Right atrium auricular region (tissue), 2 donors: ENCODE measurements at places on chromosomes 4 and X. TPM values are rescaled to one million over a fixed set of nuclear protein-coding genes. Genes with fewer than 3 reads are reported as not detected.

GRCh38 chr4:20684852-20685763, 15.2 kb upstream of the PACRGL start:
- H3K4me1 ChIP-seq = no peaks in the 10 kb centered on the region
- DNase-seq = no peak
- no peak overlapping the region for H3K27ac ChIP-seq
- no peak overlapping the region for H3K4me3 ChIP-seq
- no peaks in the 10 kb centered on the region for H3K36me3 ChIP-seq
- H3K27me3 ChIP-seq = no peaks in the 10 kb centered on the region

GRCh38 chrX:10015723-10016518, 48.8 kb downstream of the CLDN34 start:
- H3K36me3 ChIP-seq = no peaks in the 10 kb centered on the region
- DNase-seq = peak; percentile 66

APOO gene
- total RNA-seq = 27.1 TPM

- H3K4me3 ChIP-seq = no peak overlapping the region
- H3K27ac ChIP-seq = no peak overlapping the region
- no peaks in the 10 kb centered on the region for H3K27me3 ChIP-seq
- H3K4me1 ChIP-seq = no peaks in the 10 kb centered on the region
- no peak for DNase-seq
- H3K36me3 ChIP-seq = no peaks in the 10 kb centered on the region
Observed at GRCh38 chr4:89368861-89369260, 61.3 kb upstream of the GPRIN3 start.

DNA sequence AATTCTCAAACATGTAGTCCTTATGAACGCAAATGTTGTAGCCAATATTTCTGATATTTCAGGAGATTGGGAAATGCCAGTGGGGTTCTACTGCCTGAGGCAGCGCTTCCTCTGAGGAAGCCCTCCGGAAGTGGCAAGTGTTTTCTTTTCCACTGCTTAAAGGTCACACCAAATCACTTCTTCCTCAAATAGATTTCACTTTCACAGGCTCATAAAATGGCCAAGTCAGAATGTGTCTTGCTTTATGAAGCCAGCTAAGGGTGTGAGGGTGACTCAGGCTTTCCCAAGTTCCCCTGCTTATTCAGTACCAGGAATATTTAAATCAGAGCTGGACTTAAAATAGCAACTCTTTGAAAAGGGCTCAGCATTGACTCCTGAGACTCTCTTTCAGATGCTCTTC, 514.2 kb upstream of the DIPK2B start:
- no peaks in the 10 kb centered on the region for H3K4me1 ChIP-seq
- DNase-seq = no peak
- H3K27me3 ChIP-seq = no peaks in the 10 kb centered on the region
- H3K4me3 ChIP-seq = no peak overlapping the region

TMEM271 gene
- not detected for total RNA-seq

MAGED4 gene
- total RNA-seq = 0.63 TPM

- no peaks in the 10 kb centered on the region for H3K4me1 ChIP-seq
- H3K27ac ChIP-seq = no peak overlapping the region
- no peak for DNase-seq
- H3K36me3 ChIP-seq = no peaks in the 10 kb centered on the region
- H3K27me3 ChIP-seq = no peaks in the 10 kb centered on the region
Observed at GRCh38 chr4:144399927-144400326, 246.0 kb upstream of the HHIP start.

GRCh38 chrX:79719568-79720231, 294.9 kb upstream of the TBX22 start:
- no peak for DNase-seq
- no peak overlapping the region for H3K27ac ChIP-seq
- H3K4me1 ChIP-seq = no peaks in the 10 kb centered on the region
- no peak overlapping the region for H3K4me3 ChIP-seq
- H3K27me3 ChIP-seq = no peaks in the 10 kb centered on the region

EVC gene
- total RNA-seq = 14.1 TPM

DNA sequence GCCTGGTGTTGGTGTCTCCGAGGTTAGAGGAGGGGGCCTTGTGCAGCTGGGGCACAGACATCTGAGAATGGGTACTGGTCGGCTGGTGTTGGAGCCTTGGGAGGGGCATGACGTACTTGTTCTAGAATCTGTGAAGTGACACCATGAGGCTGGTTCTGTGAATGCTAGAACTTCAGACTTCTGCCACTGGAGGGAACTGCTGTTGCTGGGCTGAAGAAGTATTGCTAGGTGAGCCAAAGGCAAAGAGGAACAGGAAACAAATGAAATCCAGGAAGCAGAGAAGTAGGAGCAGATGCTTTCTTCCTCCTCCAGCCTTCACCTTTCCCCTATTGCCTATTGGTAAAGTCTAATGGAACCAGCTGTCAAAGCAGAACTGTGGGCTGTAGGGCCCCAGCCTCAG, 120.9 kb upstream of the DDIT4L start:
- H3K27me3 ChIP-seq = no peaks in the 10 kb centered on the region
- no peak overlapping the region for H3K4me3 ChIP-seq
- no peak overlapping the region for H3K27ac ChIP-seq
- no peaks in the 10 kb centered on the region for H3K36me3 ChIP-seq
- no peak for DNase-seq

DNA sequence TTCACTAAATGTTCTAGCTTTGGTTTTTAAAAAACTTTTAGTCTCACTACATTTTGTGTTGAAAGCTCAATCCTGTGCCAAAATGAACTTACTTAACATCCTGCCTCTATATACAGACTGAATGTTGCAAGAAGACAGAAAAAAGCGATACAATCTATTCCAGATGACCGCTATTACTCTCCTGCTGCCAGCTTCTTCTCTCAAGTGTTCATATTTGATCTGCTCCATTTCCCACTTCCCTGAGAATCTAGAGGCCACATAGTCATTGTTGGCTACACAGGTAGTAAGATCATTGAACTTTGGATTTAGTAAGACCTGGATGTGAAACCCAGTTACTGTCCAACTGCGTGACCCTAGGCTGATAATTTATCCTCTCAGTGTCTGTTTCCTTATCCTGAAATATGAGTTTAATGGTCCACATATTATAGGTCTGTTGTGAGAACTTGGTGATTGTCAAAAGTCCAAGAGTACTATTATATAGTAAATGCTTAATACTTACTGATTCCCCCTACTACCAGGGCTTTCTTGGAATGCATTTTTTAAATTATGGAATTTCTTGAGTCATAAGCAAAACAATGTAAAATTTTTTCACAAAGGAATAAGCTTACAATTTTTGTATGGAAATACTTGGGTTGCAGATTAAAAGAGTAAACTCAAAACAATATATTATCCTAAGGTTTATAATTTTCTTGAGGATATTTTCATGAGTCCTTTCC, 976.8 kb upstream of the ADGRL3 start:
- no peaks in the 10 kb centered on the region for H3K27me3 ChIP-seq
- DNase-seq = no peak
- H3K27ac ChIP-seq = no peak overlapping the region
- H3K36me3 ChIP-seq = no peaks in the 10 kb centered on the region

DNA sequence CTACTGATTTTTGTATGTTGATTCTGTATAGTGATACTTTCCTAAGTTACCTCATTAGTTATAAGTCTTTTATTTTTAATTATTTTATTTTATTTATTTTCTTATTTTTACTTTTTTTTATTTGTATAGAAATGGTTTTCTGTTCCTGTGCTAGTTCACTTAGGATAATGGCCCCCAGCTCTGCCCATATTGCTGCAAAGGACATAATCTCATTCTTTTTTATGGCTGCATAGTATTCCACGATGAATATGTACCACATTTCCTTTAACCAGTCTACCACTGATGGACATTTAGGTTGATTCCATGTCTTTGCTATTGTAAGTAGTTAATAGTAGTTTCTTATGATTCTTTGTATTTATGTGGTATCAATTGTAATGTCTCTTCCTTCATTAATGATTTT, 31.5 kb upstream of the GK2 start:
- no peak for DNase-seq
- no peak overlapping the region for H3K4me3 ChIP-seq
- H3K36me3 ChIP-seq = no peaks in the 10 kb centered on the region
- H3K27ac ChIP-seq = no peak overlapping the region

DNA sequence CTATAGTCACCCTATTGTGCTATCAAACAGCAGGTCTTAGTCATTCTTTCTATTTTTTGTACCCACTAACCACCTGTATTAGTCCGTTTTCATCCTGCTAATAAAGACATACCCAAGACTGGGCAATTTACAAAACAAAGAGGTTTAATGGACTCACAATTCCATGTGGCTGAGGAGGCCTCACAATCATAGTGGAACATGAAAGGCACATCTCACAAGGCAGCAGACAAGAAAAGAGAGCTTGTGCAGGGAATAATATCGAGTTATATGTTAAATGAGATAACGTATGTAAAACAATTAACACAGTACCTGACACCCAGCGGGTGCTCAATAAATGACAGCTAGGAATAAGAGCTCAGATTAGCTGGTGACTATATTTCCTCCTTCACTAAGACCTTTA, 88.1 kb upstream of the WDR44 start:
- H3K36me3 ChIP-seq = no peaks in the 10 kb centered on the region
- no peaks in the 10 kb centered on the region for H3K27me3 ChIP-seq
- H3K27ac ChIP-seq = no peak overlapping the region
- no peaks in the 10 kb centered on the region for H3K4me1 ChIP-seq

CFAP47 gene
- total RNA-seq = not detected

MAGEA9B gene
- not detected for total RNA-seq

GRCh38 chr4:168273838-168274237, 44.7 kb downstream of the DDX60 start:
- no peak overlapping the region for H3K27ac ChIP-seq
- no peak for DNase-seq
- no peak overlapping the region for H3K4me3 ChIP-seq
- no peaks in the 10 kb centered on the region for H3K27me3 ChIP-seq
- H3K4me1 ChIP-seq = no peaks in the 10 kb centered on the region
- H3K36me3 ChIP-seq = peaks cover 13% of the 10 kb centered on the region

- no peaks in the 10 kb centered on the region for H3K4me1 ChIP-seq
- no peaks in the 10 kb centered on the region for H3K36me3 ChIP-seq
- no peak overlapping the region for H3K27ac ChIP-seq
Observed at GRCh38 chr4:149738156-149738555, 77.5 kb downstream of the IQCM start.

DNA sequence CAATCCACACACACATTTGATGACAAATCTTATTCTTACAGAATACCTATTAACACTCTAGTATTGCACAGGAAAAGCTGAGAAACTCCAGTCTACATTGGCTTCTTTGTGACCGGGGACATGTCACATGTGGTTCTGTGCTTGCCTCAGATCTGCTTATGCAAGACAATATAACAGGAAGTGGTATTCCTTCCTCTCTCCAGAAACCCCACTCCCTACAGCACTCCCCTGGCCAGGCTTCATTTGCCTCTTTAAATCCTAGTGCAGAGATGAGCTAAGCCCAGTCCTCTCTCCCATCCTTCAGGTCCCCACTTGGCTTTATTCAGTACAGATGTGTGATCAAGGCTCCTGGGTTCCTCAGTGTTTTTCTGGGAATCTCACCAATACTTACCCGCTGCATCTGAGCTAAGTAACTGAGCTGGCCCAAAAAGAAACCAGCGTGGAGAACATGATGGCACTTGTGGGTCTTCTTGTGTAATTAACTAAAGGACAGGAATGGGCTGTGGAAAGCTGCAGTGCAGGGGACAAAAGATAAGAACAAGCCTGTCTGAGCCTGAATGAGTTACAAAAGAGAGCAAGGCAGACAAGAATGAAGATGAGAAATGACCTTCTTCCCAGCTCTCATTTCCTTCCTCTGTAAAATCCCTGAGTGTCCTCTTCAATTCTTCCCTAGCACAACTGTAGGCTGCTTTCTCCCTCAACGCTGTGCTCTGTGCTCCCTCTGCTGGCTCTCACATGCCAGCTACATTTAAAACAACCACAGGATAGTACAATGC, 105.6 kb downstream of the HNRNPD start:
- H3K4me1 ChIP-seq = no peaks in the 10 kb centered on the region
- H3K36me3 ChIP-seq = no peaks in the 10 kb centered on the region
- H3K27ac ChIP-seq = no peak overlapping the region
- H3K4me3 ChIP-seq = no peak overlapping the region
- peak; percentile 68 for DNase-seq

RPS6KA3 gene
- total RNA-seq = 25.4 TPM

RADX gene
- 1.8 TPM for total RNA-seq

LDOC1 gene
- 2.5 TPM for total RNA-seq

GRCh38 chrX:105460376-105460775, 239.9 kb upstream of the TEX13A start:
- H3K27ac ChIP-seq = no peak overlapping the region
- no peak for DNase-seq
- no peaks in the 10 kb centered on the region for H3K4me1 ChIP-seq
- no peaks in the 10 kb centered on the region for H3K27me3 ChIP-seq

ANKRD50 gene
- total RNA-seq = 8.2 TPM

DNA sequence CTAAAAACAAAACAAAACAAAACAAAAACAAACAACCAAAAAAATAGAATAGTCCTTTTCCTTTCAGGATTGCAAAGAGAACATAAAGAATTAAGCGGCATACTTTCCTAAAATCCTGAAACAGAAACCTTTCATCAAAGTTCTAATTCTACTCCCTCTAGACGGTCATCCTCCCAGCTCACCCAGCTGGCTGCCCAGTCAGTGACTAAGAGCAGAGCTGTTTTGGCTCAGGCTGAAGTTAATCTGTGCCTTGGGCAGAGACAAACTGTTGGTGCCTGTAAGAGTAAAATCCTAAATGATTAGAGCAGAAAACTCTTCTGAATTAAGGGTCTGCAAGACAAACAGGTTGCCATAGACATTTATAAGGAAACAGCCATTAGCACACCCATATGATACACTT, 17.6 kb upstream of the WAS start:
- no peak overlapping the region for H3K27ac ChIP-seq
- no peaks in the 10 kb centered on the region for H3K4me1 ChIP-seq
- H3K27me3 ChIP-seq = no peaks in the 10 kb centered on the region
- DNase-seq = no peak
- H3K36me3 ChIP-seq = no peaks in the 10 kb centered on the region

GRCh38 chrX:104707572-104707971, 141.6 kb downstream of the IL1RAPL2 start:
- no peaks in the 10 kb centered on the region for H3K4me1 ChIP-seq
- no peaks in the 10 kb centered on the region for H3K36me3 ChIP-seq
- no peak for DNase-seq
- no peak overlapping the region for H3K4me3 ChIP-seq
- no peaks in the 10 kb centered on the region for H3K27me3 ChIP-seq
- no peak overlapping the region for H3K27ac ChIP-seq

IGFBP7 gene
- 866 TPM for total RNA-seq

DNA sequence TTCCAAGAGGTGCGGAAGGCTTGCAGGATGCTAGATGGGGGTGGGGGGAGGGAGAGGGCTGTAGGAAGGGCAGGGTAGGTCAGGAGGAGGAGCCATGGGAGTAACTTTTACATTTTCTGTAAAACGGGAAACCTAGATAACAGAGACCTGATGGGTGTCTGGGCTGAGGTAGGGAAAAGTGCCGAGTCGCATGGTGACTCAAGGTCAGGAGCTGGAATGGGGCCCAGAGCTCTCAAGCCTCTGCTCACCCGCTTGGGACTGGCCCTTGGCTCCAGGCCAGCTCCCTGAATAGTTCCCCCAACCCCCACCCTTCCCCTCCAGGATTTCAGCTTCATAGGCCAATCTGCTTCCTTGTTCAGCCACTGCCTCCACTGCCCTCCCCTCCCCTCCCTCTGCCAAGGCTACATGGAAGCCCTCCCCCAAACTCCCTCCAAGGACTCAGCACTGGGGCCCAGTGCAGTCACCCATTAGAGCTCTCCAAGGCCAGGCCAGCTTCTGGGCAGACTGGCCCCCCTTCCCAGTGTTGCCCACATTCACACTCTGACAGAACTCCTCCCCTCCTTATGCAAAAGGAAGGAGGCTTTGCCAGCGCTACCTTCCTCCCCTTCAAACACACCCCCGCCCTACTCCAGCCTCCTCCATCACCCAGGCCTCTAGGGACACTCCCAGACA, 43.6 kb downstream of the TSC22D3 start:
- H3K4me1 ChIP-seq = no peaks in the 10 kb centered on the region
- no peak overlapping the region for H3K4me3 ChIP-seq
- H3K36me3 ChIP-seq = no peaks in the 10 kb centered on the region
- peak; percentile 92 for DNase-seq
- H3K27me3 ChIP-seq = no peaks in the 10 kb centered on the region
